ENCODE measurements at places on chromosomes 5 and 9. TPM values are rescaled to one million over a fixed set of nuclear protein-coding genes. Genes with fewer than 3 reads are reported as not detected.

The GALNT10 gene
- total RNA-seq, result 57.4 TPM

The OTP gene
- total RNA-seq, result not detected

The MAT2B gene
- 67.5 TPM for total RNA-seq

The CCDC69 gene
- total RNA-seq, result 3.0 TPM

The MLANA gene
- not detected for total RNA-seq

The NME5 gene
- not detected for total RNA-seq

The PCA3 gene
- total RNA-seq, result not detected
